ENCODE measurements at places on chromosomes 5 and 9.
A peak's percentile ranks its signal among the peaks of the same experiment; 100 is the strongest.

DNA sequence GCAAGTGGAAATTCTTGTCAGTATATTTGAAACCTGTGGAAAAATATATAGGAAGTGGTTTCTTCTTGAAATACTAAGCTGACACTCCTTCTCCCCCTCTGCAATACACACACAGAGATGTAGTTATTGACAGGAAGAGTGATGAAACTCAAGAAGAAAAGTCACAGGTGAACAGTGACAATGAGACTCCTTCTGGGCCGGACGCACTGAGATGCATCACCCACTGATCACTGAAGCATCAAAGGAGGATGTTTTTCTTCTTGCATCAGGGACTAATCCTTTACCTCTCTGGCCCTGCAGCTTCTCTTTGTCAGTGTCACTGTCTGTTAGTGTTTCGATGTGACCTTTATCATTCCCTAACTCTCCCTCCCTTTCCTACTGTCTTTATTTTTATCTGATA, 1864.2 kb upstream of the C9orf72 start:
- no peak for DNase-seq

GRCh38 chr5:128271859-128272464, 188.4 kb downstream of the SLC12A2 start:
- peak; percentile 79 for DNase-seq

- DNase-seq, result no peak
Observed at GRCh38 chr5:132767150-132767549, 9.9 kb downstream of the SEPTIN8 start.

GRCh38 chr5:166505067-166505466, 1786.4 kb upstream of the WWC1 start:
- DNase-seq, result no peak

DNA sequence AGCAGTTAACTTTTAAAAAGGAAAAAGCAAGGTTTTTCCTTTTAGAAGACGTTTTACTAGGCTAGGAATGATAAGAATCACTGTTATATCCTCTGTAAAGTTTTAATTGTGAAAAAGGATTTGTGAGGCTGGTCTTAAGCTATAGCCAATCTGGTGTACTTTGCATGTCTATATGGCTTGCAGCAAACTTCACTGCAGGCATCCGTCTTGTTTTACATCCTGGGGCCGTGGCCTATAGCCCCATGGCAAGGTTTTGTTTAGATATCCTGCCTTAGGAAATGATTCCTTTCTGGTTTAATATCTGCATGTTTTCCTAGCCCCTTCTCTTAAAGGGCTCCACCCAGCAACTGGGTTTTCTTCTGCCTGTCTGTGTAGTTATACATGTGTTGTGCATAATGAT, 272.8 kb downstream of the ICE1 start:
- DNase-seq, result no peak

- DNase-seq, result no peak
Observed at GRCh38 chr9:27280860-27281259, 16.1 kb downstream of the EQTN start.

DNA sequence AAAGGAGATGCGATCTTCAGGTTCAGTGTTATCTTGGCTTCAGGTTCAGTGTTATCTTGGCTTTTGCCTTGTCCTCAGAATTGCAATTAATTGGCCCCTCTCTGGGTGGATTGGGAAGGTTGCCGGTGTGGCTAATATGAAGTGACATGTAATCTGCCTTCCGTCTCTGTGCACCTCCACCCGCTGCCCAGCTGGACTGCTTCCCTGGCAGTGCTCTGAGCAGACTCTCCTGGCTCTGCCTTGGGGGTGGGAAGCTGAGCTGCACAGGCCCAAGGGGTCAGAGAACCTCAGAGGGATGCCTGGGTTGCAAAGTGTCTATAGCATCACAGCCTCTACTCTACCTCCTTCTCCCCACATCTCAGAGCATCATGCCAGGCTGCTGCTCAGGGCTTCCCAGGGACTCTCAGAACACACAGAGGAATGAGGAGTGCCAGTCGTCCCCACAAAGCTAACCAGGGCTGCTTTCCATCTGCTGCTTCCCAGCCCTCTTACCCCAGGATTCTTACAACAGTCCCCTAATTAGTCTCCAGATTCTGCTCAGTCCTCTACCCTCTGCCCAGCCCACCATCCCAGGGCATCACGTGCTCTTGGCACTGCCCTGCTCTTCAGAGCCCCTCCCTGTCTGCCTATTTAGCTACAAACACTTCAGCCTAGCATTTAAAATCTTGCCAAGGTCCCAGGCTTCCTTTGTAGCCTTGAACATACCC, 54.4 kb upstream of the AFAP1L1 start:
- no peak for DNase-seq

GRCh38 chr5:34751807-34752736, 86.9 kb upstream of the TTC23L start:
- DNase-seq, result no peak

Data from fibroblast of lung (primary cell).